ENCODE measurements at places on chromosomes 5 and 9.

DNA sequence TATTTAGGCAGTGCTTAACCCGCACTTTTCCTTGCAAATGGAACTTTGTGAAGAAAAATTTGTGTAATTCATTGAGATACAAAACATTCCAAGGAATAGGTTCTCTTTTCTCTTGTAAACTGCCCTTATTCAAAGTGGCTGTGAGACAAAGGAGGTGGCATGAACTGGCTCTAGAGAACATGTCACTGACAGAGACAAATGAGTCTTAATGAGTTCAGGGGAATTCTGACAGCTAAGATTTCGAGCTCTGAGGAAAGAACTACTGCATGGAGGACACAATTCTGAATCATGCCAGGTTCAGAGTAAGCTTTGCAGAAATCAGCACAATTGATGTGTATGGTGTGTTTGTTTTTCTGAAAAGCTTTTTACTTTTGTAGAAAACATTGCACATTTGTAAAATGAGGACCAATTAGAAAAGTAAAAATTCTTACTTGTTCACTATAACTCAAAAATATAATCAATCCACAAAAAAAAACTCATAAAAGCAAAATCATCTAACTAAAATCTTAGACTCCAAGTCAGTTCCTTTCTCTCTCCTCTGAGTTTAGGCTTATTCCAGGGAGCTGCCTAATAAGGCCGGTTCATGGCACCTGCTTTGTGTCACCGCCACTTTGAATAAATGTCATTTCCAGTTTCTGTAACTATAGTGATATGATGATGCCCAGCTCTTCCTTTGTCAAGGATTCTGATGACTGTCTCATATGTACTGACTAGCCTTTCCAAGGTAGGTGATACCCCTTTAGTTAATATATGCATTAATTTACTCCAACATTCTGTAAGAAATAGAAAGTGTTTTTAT, 163.2 kb downstream of the HCN1 start:
- no peak for DNase-seq

- no peak for DNase-seq
Observed at GRCh38 chr9:698276-698675, 143.2 kb upstream of the DMRT1 start.

- no peak for DNase-seq
Observed at GRCh38 chr9:92146610-92147009, 31.4 kb upstream of the SPTLC1 start.

DNA sequence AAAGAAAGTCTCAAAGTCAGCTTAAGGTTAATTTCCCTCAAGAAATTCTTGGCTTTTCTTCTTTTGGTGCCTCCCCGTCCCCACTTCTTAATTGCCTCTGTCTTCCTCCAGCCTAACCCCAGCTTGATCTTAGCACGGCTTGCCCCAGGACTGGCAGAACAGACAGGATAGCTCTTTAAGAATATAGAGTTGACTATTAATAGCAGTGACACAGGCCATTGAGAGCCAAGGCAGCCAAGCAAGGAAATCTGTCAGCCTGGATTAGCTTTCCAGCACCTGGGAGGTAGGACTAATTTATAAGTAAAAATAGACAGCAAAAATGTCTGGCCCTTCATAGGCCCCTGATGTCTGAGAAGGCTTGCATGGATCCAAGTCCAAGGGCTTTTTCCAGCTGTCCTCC, 384.6 kb upstream of the SLC30A5 start:
- DNase-seq: no peak

DNA sequence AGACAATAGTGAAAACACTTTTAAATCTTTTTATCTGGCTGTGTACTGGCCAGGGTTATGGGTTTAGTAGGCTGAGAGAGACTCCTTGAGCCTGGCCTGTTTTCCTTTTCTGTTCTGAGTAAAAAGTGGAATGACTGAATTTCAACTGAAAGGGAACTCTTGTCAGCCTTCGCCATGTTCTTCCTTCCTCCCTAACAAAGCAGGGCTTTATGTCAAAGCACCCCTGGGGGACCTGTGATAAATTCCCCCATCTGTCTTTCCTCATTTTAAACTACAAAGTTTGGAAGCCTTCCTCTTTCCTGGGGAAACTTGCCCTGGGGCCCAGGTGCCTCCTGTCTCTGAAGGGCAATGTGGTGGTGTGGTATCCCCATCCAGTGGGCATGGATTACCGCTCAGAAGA, 29.7 kb downstream of the LARP1 start:
- DNase-seq: no peak

DNA sequence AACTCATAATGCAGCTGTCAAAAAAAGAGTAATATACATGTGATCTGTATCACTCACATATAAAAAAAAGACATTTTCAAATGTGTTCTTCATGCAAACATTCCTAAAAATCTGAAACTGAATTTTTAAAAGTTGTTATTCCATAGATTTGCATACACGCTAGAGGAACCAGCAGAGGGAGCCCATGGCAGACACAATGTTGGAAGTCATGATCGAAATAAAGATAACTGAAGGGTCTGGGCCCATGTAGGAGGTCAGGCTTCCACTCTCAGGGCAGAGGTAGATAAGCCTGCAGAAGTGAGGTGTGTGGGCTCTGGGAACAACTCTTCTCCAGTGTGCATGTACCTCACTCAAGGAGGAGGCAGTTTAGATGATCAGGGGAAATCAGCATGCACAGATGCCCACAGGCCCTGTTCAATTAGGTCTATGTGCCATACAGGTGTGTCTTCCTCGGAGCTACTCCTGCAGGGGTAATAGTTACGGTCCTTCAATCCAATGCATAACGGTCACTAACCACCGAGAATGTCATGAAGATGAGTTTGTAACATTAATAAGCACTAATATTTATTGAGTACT, 208.6 kb downstream of the EPB41L4A start:
- DNase-seq: peak; percentile 3

GRCh38 chr9:107158321-107158720, 124.8 kb upstream of the RAD23B start:
- no peak for DNase-seq

- DNase-seq: no peak
Observed at GRCh38 chr5:149638546-149639241, 57.4 kb downstream of the ARHGEF37 start.

GRCh38 chr9:93053781-93054331, 4.6 kb upstream of the SUSD3 start:
- no peak for DNase-seq

DNA sequence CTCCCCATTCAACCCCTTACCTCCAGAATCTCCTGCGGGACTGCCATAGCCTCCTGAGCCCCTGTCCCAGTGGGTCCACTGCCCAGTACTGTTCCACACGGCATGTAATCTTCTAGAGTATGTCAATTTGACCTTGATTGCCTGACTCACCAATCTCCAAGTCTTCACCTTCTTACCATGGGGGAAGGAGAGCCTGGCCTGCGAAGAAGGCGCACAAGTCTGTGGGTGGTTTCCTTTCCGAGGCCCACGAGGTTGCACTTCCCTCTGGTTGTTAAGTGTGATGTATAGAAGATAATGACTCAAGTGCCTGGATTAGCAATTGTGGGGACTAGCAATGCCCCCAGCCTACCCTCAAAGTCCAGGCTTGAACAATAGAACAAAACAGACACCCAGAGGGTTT, 8.1 kb upstream of the TENT4A start:
- DNase-seq: no peak

DNA sequence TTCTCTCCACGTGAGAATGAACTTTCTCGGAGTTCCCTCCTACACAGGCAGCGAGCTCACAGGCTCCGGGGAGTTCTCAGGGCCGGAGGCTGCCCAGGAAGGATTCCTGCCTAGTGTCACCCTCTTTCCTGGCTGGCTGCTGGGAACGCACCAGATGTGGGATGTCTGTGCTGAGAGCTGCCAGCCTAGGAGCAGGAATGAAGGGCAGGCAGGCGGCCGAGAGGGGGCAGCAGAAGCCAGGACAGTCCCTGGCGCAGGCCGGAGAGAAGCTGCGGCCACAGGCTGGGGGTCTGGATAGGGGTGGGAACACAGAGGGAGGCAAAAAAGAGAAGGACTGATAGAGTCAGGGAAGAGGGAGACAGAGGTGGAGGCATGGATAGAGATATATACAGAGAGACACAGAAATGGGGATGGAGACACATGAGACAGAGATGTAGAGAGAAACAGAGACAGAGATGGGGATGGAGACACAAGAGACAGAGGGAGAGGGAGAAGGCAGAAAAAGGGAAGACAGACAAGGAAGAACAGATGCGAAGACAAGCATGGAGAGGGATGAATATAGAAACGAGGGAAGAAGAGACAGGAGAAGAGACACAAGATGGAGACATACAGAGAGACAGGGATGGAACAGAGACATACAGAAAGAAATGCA, 25.3 kb upstream of the ENHO start:
- DNase-seq: peak; percentile 19

GRCh38 chr9:4964540-4964939, 20.5 kb upstream of the JAK2 start:
- DNase-seq: no peak

- no peak for DNase-seq
Observed at GRCh38 chr9:37026113-37026930, 7.7 kb downstream of the PAX5 start.

GRCh38 chr5:178116143-178116885, 3.0 kb downstream of the N4BP3 start:
- peak; percentile 89 for DNase-seq

DNA sequence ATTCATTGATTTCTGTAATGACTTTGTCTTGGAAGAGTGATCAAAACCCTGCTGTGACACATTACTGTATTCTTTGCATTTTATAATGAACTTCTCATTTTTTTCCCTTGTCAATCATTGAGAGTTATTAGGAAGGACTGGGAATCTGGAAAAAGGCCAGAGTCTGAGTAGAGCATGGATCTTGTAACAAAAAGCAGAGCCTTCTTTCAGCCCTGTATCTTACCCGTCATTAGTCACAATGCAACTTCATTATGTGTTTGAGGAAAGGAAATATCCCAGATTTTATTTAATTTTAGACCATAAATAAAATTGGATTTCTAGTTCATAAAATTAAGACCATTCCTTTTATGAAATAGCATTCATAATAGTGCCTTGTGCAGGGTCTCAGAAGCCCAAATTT, 131.4 kb downstream of the ARHGEF28 start:
- DNase-seq: no peak

DNA sequence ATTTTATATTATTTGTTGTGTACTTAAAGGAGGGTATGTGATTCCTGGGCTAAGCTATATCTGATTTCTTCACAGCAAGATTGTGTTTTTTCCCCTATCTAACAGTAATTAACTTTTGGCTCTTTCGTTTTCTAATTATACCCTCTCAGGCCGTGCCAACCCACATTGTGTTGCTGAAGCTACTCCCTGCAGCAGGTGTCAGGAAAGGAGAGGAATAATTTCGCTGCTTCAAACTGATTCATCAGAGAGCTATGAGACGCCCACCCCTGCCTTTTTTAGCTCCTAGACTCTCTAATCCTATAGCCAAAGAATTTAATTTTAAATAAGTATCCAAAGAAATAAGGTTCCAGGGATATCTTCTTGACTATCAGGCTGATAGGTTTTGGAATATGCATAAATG, 3.8 kb downstream of the CAVIN4 start:
- no peak for DNase-seq

DNA sequence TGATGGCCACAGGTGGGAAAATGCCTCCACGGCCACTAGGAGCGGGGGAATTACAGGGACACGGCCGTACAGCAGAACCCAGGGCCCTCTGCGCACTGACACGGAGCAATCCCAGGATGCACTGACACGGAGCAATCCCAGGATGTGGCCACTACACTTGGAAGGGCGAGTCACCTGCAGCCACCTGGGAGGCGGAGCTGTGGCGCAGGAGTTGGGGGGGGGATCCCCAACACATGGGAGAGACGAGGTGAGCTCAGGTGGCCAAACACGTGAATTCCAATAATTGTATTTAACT, 6.8 kb downstream of the CLPTM1L start:
- no peak for DNase-seq

GRCh38 chr5:176185133-176185733, 53.0 kb upstream of the SIMC1 start:
- DNase-seq: no peak

All from CD4-positive, alpha-beta T cell treated with Interleukin-12 subunit alpha and Interleukin-12 subunit beta, for 1 hour (primary cell).